Fibroblast of the conjunctiva (primary cell): ENCODE measurements at places on chromosomes 5 and 9.

- DNase-seq, result no peak
Measured at GRCh38 chr5:11104651-11105112, 343.6 kb upstream of the DAP start.

GRCh38 chr9:136902259-136902821 lies 16.0 kb downstream of the TRAF2 start:
- peak; percentile 10 for DNase-seq

GRCh38 chr5:167573370-167574127 lies 717.9 kb upstream of the WWC1 start:
- DNase-seq, result no peak

GRCh38 chr9:6616951-6617602 lies 28.5 kb downstream of the GLDC start:
- no peak for DNase-seq

- DNase-seq, result no peak
Measured at GRCh38 chr9:95261890-95262289, 55.6 kb downstream of the FANCC start.

- no peak for DNase-seq
Measured at GRCh38 chr9:116237456-116237855, 83.9 kb downstream of the PAPPA start.

GRCh38 chr5:141910271-141910673 lies 13.4 kb upstream of the DELE1 start:
- DNase-seq, result no peak

DNA sequence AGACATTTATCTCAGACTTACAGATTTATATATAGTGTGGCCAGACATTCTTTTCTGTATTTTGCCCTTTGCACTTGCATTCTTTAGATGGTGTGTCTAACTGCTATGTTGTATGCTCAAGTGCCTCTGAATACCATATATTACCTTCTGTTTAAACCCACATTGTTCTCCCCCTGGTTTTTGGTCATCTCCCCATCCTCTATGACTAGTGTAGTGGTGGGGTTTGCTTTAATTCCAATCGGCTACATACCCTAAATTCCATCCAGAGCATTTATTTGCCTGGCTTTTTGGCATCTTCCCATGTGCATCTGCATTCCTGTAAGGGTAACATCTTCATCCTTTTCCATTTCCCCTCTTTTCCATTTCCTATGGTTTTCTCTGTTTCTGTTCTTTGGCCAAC lies 271.0 kb upstream of the SLC30A5 start:
- no peak for DNase-seq

- DNase-seq, result no peak
Measured at GRCh38 chr5:133265720-133266526, 214.1 kb downstream of the HSPA4 start.

- no peak for DNase-seq
Measured at GRCh38 chr9:37719526-37719925, 34.1 kb upstream of the TRMT10B start.

DNA sequence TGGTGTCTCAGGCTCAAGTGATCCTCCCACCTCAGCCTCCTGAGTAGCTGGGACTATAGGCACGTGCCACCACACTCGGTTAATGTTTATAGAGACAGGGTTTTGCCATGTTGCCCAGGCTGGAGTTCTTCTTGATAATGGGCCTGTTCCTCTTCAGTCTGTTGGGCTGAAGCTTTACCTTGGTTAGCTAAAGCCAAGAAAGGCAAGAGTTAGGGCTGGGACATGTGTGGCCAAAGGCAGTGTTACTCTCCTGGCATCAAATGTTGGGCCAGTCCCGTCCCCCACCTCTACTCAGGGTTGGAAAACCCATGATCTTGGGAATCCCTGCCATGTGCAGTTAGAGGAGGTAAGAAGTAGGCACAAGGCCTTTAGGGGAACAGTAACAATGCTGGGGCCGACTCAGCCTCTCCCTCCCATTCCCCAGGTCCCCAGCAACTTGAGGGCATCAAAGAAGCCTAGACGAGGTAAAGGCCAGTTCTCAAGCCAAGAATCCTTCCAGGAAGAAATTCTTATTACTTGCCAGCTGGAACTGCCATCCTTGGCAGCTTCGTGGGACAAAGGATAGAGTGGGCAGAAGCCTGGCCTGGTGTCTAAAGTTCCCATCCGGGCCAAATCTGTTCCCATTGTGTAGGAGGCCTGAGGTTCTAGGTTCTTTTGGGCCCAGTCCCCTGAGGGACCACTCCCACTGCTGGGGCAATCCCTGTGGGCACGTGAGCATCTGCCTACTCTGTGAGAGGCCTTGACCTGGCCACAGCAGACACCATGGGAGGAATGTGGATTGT lies 4.5 kb downstream of the EGR1 start:
- no peak for DNase-seq

DNA sequence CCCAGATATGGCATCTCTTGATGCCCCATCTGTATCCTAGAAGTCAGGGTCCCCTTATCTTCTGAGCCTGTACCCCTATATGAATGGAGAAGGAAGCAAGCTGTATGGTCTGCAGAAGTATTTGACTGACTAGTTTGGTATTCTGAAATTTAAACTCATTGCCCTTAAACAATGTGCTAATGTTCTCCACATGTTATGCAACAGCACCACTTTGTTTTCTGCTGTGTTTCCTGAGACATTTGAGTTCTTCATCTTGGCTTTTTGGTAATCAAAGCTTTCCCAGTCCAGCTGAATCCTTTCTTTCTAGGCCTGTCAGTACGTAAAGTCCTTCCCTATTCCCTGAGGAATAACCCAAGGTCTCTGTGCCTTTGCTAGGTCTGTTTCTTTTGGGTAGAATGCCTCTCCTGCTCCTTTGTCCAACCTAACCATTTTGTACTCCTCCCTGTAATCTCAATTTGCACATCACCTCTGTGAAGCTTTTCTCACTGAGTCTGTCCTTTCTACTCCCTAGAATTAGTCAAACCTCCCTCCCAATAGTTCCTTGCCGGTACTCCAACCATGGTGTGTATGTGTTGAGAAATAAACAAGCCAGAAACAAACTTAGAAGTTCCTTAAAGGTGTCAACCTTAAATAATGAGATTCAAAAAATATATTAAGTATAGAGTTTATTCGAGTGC lies 72.1 kb upstream of the HSPB3 start:
- peak; percentile 16 for DNase-seq

- DNase-seq, result no peak
Measured at GRCh38 chr5:148734518-148734917, 80.2 kb upstream of the HTR4 start.

DNA sequence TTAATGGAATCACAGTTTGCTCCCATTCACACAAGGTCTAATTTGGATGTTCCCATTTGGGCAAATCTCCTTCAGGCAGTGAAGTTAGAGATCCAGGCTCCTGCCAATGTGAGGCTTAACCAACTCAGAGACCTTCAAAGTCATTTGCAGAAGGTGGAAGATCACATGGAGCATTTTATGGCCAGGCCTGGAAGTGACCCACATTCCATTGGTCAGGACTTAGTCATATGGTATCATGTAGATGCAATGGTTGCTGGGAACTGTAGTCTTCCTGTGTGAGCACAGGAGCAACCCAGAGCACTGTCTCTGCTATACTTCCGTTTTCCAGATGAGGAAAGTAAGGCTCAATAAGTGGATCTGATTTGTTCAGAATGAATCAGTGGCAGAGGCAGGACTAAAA lies 292.7 kb upstream of the SMARCA2 start:
- no peak for DNase-seq

- no peak for DNase-seq
Measured at GRCh38 chr5:126358525-126358924, 64.7 kb upstream of the GRAMD2B start.

- DNase-seq, result no peak
Measured at GRCh38 chr9:134885001-134885678, 4.5 kb downstream of the FCN2 start.

DNA sequence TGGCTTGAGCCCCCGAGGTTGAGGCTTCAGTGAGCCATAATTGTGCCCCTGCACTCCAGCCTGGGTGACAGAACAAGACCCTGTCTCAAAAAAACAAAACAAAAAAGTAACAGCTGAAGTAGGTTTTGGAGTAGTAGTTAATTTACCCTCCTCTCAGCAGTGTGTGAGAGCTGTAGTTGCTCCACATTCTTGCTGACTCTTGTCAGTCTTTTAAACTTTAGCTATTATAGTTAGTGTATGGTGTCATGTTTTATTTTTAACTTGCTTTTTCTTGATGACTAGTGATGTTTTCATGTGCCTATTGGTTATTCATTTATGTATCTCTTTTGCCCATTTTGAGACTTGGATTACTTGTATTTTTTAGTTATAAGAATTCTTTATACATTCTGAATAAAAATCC lies 52.9 kb upstream of the DHFR start:
- DNase-seq, result no peak

- DNase-seq, result no peak
Measured at GRCh38 chr5:177306674-177307543, 3.3 kb downstream of the PRELID1 start.

GRCh38 chr5:15618938-15619337 lies 119.0 kb downstream of the FBXL7 start:
- DNase-seq, result no peak

DNA sequence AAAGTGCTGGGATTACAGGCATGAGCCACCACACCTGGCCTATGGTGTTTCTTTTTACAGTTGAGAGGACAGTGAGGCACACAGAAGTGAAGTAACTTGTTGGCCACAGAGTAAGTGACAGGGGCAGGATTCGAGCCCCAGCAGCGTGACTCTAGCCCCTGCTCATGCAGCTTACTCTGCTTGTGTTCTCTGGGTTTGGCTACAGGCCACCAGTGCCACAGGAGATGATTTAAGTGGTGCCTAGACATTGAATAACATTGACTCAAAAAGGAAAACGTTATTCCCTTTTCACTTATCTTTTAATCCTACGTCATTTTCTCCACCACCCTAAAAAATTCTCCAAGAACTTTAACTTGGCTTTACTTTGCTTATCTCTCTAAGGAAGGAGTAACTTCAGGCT lies 61.4 kb downstream of the SNX24 start:
- no peak for DNase-seq

- DNase-seq, result no peak
Measured at GRCh38 chr5:11452852-11453251, 451.4 kb downstream of the CTNND2 start.

DNA sequence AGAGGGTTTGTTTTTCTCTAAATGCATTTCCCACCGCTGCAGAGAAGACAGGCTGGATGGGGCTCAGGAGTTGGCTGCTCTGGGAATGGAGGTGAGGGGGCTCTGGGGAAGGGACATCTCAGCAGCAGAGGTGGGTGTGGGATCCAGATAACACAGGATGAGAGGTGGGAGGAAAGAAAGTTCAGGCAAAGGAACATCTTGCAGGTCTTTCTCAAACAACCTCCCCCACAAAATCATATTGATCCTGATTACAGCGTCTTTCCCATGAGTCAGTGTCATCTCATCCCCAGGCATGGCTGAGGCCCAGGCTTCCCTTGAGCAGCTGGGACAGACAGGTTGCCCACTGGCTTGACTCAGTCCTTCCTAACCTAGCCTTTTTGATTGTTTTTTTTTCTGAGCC lies 11.3 kb upstream of the ACSL6 start:
- no peak for DNase-seq

- DNase-seq, result no peak
Measured at GRCh38 chr5:57598097-57598496, 115.5 kb upstream of the ACTBL2 start.

DNA sequence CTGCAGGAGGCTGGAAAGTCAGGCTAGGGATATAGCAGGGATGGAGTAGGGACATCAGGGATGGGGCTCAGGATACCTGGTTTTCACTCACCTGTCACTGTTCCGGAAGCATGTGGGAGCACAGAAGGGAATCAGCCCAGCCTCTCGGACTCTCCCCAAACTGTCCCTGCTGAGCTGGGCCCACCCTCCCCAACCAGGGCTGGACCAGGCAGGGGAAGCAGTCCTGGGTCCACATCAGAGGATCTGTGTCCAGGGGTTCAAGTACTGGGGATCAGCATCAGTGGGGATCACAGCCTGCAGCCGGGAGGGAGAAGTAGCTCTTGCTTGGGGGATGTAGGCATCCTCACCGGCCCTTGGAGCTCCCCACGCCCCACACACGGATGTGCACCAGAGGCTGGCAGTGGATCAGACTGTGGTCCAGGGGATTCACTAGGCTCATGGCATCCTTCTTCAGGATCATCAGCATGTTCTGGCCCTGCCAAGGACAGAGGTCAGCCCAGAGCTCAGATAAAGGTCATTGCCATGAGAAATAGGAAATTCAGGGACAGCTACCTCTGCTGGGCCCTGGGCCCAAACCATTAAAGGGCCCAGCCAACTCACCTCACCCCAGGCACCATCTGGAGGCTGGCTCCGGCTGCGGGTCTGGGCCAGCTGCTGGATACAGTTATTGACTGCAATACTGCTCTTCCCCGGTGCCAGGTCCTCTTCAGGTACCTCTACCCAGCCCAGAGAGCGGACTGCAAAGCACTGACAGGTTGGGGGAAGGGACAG lies 2.5 kb downstream of the APBB3 start:
- no peak for DNase-seq

GRCh38 chr9:114621975-114622609 lies 11.0 kb downstream of the TMEM268 start:
- DNase-seq, result no peak

GRCh38 chr5:154576429-154576806 lies 98.4 kb upstream of the HAND1 start:
- no peak for DNase-seq

GRCh38 chr9:135083831-135084230 lies 3.6 kb upstream of the OLFM1 start:
- DNase-seq, result no peak

DNA sequence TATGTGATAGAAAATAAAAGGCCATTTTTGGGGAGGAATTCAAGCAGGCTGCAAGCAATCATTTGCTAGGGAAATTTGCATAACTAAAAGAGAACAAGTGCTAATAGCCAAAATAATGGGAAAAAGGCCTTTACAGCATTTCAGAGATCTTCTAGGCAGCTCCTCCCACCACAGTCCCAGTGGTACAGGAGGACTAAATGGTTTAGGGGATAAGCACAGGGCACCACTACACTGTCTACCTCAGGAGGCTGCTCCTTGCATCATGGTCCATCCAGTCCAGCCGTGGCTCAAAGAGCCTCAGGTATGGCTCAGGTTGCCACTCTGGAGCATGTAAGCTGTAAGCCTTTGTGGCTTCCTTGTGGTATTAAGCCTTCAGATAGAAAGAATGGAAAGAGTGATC lies 485.6 kb downstream of the PDE4D start:
- DNase-seq, result no peak

DNA sequence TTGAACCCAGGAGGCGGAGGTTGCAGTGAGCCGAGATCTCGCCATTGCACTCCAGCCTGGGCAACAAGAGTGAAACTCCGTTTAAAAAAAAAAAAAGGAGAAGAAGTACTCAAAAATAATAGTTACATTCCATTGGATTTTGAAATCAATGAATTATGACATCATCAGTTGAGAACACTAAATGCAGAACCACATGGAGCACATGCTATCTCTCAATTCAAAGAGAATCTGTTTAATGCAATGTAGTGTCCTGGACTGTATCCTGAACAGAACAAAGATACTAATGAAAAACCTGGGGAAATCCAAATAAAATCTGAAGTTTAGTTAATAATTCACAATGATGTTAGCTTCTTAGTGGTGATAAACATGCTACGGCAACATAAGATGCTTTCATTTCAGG lies 20.3 kb downstream of the CDC14B start:
- no peak for DNase-seq

DNA sequence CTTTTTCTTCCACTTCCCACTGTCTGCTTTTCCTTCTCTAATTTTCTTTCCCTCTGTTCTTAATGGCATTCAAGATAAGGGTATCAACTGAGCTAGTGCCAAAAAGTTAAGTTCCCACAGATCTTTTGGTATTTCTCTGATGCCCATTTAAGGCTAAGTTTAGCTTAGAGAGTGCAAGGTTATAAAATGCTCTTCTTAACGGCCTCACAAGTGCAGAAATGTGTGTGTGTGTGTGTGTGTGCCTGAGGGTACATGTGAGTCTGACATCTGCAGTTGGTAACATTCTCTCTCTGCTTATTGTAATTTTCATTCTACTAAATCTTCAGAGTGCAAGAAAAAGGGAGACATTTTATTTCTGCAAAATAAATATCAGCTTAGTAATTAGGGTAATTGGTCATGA lies 24.2 kb downstream of the FBN2 start:
- no peak for DNase-seq
